Right lobe of liver (tissue), 6 donors: ENCODE measurements at places on chromosomes 11 and 22. TPM values are rescaled to one million over a fixed set of nuclear protein-coding genes. Genes with fewer than 3 reads are reported as not detected.

GLYAT gene
- 300 TPM for total RNA-seq

BCO2 gene
- total RNA-seq: 113 TPM

ZNF195 gene
- 6.9 TPM for total RNA-seq

PDHX gene
- 21.3 TPM for total RNA-seq
